ENCODE measurements at places on chromosomes 13 and 19.

GRCh38 chr13:76307142-76307541 is 579.1 kb downstream of the KCTD12 start:
- no peak for DNase-seq

GRCh38 chr13:75870397-75870903 is 234.3 kb downstream of the LMO7 start:
- DNase-seq, result no peak

DNA sequence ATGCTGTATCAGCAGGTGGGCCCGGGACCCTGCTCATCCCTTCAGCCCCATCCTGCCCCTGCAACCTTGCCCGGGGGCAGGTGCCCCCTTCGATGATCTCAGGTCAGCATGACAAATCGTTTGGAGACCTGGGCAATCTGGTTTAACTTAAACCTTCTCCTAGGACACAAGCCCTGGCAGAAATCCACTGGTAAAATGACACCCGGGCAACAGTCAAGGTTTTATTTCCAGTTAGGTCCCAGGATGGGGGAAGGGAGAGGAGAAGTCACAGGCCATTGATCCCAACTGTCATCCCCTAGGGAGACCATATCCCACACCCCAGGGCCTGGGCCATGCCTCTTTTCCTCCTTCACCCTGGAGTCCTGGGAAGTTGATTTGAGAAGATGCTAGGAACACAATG is 1.8 kb upstream of the PLIN5 start:
- DNase-seq, result no peak

- no peak for DNase-seq
Observed at GRCh38 chr13:30738526-30739236, 3.3 kb downstream of the ALOX5AP start.

GRCh38 chr19:31589109-31589508 is 239.9 kb upstream of the TSHZ3 start:
- DNase-seq, result no peak

DNA sequence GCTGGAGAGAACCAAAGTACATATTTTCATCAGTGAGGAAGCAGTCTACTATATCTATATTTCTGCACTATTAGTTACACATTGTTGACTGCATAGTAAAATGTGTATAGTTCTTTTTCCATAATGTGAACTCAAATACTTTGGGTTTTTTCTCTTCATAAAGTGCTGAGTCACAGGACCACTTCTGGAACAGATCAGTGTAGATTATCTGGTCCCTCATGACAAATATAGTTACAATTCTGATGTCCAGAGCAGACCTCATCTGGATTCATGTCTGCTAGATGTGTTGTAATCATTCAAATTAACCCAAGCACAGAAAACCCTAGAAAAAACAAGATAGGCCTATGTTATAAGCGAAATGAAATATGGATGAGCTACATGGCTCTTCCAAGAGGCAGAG is 171.4 kb downstream of the SUCLA2 start:
- no peak for DNase-seq

- DNase-seq, result no peak
Observed at GRCh38 chr13:98930151-98930591, 47.7 kb downstream of the DOCK9 start.

- DNase-seq, result no peak
Observed at GRCh38 chr13:28282451-28282850, 144.1 kb downstream of the PAN3 start.

DNA sequence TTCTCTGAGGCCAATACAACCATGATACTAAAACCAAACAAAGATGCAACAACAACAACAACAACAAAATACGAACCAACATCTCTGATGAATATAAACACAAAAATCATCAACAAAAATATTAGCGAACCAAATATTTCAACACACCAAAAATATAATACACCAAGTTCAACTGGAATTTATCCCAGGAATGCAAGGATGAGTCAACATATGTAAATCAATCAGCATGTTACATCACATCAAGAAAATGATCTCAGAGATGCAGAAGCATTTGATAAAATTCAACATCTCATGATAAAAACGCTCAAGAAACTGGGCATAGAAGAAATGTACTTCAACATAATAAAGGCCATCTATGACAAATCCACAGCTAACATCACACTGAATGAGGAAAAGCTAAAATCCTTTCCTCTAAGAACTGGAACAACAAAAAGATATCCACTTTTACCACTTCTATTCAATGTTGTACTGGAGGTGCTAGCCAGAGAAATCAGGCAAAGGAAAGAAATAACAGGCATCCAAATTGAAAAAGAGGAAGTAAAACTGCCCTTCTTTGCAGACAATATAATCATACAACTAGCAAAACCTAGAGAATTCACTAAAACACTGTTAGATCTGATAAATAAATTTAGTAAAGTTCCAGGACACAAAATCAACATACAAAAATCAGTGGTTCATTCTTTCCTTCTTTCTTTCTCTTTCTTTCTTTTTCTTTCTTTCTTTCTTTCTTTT is 2448.7 kb upstream of the PCDH20 start:
- DNase-seq, result no peak
